ENCODE measurements at places on chromosomes 12 and 14.
A peak's percentile ranks its signal among the peaks of the same experiment; 100 is the strongest.

- DNase-seq: no peak
These were observed 5.2 kb downstream of the DPF3 start for GRCh38 chr14:72888636-72889201.

DNA sequence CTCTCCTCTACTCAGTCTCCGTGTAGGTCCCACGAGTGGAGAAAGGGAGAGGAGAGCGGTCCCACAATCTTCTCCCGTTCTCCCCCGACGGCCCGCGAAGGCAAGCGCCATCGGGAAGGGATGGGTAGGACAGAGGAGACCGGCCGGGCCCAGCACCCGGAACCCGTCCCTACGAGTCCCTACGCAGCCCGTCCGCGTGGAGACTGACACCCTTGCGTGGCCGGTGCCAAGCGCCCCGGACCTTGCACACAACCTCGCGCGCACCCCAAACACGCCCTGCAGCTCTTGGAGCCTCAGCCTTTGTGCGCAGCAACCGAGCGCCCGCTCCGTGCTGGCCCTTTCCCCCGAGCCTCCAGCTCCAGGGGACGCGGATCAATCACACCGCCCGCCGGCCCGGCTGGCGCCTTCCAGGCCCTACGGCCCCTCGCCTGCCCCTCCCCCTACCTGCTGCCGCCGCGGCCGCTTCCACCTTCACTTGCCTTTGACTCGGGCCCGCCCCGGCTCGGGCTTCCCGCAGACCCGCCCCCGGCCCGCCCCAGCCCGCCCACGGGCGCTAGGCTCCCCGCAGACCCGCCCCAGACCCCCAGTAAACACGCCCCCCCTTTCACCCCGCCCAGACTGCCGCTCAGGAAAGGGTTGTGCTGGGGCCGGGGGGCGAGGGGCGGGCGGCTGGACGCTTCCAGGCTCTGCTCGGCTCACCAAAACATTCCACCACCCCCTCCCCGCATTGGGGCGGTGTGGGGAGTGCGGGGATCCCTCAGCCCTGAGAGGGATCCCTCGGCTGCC lies at the start of gene NDRG2:
Gene NDRG2 (minus strand): TSS at position 477 of the 786 bp plus-strand sequence. CDS start 1,746 bp downstream, outside the sequence.
- peak; percentile 68 for DNase-seq

DNA sequence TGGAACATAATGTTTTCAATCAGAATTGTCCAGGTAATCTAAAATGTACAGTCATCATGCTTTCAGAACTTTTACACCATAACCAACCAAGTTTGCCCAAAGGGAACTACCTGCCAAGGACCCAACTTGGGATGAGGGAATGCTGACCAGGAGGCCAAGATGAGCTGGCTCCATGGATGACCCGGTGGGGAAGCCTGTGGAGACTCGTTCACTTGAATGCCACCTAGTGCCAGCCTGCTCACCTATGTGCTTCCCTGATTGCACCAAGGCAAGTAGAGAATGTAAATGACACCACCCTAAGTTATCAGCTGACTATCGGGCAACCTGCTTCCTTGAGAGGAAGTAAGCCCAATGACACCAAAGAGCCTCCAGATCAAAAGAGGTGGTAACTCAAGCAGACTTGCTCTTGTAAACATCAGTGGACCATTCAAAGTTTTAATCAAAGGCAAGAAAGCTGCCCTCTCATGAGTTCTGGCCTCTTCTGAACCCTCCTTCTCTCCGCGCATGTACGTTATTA lies 137.3 kb downstream of the TTC7B start:
- DNase-seq: no peak

DNA sequence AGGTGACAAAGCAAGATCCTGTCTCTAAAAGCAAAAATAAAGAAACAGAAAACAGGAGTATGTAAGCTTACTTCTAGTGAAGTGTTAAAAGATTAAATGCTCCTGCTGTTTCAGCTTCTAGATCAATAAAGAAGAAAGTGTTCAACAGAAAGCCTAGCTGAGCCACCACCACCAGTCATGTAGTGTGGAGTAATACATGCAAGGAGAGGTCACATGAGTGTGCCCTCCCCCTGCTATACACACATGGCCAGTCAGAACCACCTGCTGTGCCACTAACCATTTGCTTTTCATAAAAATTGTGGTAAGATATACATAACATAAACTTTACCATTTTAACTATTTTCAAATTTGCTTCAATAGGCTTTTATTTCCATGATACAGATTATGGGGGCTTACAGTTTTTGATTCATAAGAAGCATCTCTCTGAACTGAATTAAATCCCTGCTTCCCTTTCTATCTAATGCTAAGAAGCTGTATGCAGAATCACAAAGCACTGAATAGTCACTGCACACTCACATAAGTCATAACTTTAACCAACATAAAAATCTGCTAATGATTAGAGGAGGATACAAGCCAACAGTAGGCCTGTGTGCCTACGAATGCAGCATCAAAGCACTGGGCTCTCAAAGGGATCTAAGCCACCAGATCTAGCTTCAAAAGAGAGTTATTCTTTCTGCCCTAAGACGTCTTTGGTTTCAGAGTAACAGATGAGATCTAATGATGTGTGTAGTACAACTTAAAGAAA lies 515.5 kb downstream of the C12orf50 start:
- DNase-seq: no peak

GRCh38 chr12:99253068-99253467 lies 394.5 kb upstream of the GARIN6 start:
- DNase-seq: no peak

GRCh38 chr12:50021031-50021430 lies 4.3 kb downstream of the RACGAP1 start:
- DNase-seq: no peak

- no peak for DNase-seq
These were observed 122.5 kb downstream of the DAD1 start for GRCh38 chr14:22466491-22466890.

- DNase-seq: no peak
These were observed 12.9 kb downstream of the ETV6 start for GRCh38 chr12:11662369-11662768.

DNA sequence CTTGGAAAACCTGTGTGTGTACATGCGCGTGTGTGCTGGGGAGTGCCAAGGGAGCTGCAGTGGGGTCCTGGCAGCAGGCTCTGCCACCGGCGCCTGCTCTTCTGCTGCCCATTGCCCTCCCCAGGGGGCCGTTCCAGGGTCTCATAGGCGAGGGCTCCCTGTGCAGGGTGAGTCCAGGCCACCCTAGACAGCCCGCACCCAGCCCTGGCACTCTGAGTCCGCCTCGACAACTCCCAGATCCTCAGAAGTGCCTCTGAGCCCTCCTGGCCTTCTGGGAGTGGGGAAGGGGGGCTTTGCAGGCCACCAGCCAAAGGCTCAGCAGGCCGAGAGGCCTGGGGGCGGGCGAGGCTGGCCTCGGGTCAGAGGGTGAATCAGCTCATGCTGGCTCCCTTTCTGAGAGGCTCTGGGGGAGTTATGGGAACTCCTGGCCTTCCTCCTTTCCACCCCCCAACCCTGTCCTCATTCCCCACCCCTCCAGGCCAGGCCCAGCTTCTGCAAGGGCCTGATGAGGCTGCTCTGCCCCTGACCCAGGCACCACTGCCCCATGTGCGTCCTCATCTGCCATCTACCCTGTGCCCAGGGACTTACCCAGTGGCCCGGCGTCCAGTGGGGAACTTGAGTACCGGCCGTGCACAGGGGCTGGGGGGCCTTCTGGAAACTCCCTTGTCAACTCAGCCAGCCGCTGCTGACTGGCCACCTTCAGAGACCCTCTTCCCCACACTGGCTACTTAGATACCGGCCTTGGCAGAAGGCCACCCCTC lies 2.1 kb upstream of the TEDC1 start:
- no peak for DNase-seq

- DNase-seq: no peak
These were observed 2.8 kb upstream of the KRT76 start for GRCh38 chr12:52779914-52780313.

GRCh38 chr12:118537481-118537917 lies 161.1 kb downstream of the SUDS3 start:
- DNase-seq: no peak

- no peak for DNase-seq
These were observed 79.0 kb downstream of the ANO6 start for GRCh38 chr12:45294906-45295305.

DNA sequence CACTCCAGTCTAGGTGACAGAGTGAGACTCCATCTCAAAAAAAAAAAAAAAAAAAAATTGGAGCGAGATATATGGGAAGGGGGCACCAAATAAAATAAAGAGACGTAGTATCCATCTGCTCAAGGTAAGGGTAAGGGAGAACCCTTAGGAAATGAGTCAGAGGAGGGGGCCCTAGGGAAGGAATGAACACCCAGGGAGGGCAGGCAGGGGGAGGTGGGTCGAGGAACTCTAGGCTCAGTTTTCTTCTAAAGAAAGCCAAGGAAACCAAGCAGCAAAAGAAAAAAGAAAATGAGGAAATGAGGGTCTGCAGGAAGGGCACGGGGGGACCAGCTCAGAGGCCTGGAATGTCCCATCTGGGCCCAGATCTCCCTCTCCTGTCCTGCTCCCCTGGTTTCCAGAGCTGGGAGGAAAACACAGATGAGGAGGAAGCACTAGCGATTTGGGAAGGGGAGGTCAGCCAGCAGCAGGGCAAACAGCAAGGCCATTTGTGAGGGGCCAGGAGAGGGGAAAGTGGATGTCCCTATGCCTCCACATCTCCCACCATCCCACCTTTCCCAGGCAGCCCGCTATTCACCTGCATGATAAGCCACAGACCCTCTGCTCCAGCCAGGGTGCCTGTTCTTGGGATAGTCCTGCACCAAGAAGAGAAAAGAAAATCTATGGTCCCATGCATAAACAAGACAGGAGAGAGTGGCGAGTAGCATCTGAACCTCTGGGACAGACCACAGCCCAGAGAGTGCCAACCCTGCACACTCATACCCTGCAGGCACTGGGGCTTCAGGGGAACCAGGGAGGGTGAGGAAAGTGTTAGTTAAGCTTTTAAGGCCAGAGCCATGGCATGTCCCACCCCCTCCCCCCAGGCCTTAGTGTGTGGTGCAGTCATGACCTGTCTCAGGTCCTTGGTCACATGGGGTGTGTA lies 11.9 kb downstream of the SPRYD3 start:
- DNase-seq: no peak

DNA sequence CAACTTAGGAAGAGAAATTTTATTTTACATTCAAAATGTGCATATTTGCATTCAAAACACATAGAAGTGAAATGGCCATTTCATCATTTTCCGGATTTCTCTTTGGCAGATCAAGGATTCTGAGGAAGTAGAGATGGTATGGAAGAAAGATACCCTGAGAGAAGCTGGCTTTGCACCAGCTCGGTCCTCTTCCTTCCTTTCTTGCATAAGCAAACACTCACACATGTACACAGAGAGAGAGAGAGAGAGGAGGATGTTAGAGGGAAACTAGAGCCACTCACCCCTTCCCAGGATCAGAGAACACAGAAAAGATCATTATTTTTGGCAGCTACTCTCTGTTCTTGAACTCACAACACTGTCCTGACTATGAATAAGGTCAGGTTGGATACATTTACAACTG lies 15.6 kb upstream of the PLEKHD1 start:
- no peak for DNase-seq

Data from activated CD4-positive, alpha-beta T cell treated with anti-CD3 and anti-CD28 coated beads, Interleukin-2, amount 50 U/mL, for 4 hours (primary cell).